ENCODE measurements at places on chromosomes 7 and 10.

- no peak for DNase-seq
Observed at GRCh38 chr10:112721080-112721698, 228.9 kb upstream of the TCF7L2 start.

DNA sequence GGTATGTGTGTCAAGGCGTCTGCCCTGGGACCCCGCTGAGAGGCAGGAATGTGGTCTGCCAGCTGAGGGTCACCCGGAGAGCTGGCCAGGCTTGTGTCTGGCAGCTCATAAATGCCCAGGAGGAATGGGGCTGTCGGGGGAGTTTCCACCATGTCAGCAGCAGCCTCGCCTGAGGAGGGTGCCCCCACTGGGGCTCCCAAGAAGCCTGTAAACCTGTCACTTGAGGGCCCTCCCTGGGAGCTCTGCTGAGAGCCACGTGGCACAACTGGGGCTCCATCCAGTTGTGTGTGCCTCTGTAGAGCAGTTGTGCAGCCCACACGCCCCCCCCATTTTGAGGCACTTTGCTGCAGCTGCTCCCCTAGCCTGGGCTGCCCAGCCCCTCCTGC lies 70.6 kb downstream of the NEURL1 start:
- DNase-seq, result no peak

DNA sequence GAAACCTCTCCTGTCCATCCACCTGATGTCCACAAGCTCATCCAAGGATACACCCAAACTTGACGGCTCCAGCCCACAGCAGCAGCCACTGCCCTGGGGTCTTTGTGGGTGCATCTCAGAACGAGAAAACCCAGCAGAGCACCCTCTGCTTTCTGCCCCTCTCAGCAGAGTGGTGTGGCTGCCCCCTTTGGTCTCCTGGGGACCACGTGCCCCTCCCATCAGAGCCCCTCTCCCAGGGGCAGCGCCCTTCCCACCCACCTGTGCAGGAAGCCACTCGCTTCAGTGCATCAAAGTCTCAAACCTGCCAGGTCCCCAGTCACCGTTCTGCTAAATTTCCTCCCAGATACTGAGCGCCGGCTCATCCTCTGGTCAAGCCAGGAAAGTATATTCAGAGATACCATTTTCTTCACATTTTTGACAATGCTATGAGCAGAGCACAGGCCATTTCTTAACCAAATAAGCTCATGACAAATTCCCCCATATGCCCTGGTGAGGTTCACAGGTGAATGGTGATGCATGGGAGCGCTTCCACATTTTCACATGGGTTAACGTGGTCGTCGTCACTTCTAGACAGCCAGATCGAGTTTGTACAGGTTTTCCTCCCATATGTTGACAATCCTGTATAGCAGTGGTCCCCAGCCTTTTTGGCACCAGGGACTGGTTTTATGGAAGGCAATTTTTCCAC lies 32.4 kb downstream of the CAMK2B start:
- no peak for DNase-seq

DNA sequence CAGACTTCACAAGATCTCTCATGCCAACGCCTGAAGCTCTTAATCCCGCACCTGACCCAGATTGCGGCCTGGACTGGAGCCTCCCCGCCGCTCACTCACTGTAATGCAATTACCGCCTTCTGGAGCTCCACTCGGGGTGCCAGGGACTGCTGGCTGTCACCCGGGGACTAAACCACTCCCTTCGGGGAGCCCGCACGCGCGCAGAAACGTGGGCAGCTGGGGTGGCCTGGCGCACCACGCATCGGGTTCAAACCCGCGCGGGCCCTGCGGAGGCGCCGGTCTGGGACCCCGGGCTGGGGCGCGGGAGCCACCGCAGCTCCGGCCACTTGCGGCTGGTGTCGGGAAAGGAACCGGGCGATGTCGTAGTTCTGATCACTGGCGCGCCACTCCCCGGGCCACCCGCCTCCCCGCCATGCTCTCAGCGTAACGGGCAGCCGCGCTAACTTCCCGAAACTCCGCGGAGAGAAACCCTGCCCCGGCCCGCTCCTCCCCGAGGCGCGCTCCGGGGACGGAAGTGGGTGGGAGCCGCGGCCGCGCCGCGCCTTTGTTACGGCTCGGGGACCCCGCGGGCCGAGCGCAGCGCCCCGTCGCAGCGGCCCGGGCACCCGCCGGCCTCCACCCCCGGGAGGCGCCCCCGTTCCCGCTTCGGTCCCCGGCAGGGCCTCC lies 100.3 kb upstream of the SVIL start:
- DNase-seq, result peak; percentile 44

DNA sequence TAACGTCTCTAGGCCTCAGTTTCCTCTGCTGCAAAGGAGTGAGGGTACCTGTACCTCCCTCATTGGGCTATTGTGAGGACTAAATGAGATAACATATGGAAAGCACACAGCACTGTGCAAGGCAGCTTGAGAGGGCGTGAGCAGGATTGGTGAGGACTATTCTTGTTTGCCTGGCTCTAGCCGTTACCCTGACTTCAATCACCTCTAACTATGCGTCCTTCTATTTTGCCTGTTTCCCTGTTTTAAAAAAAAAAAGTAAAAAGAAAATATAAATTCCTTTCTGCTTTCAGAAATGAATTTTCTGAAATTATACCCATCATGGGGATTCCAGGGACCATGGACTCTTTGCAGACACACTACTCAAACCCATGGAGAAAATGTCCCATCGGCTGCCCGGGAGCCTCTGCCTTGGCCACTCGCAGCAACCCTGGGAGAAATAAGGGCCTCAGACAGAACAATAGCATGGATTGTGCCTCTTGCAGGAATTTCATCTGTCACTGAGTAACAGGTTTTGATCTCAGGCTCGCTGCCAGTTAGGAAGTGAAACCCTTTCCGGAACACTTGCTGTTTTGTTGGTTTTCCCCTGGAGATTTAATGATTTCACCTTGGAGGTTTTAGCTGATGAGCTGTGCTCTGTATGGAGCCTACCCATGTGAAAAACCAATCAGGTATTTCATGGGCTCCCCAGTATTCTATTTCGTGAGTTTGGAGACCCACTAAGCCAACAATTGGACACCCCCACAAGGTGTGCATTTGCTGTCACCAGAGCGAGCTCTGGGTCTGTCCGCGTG lies 55.6 kb downstream of the STEAP1B start:
- DNase-seq, result no peak

- DNase-seq, result peak; percentile 99
Observed at GRCh38 chr10:112183329-112184051, at the start of gene GPAM. Gene GPAM, minus strand, starts transcription at chr10:112183765. Its CDS starts 1,981 bp downstream, at chr10:112181784.

DNA sequence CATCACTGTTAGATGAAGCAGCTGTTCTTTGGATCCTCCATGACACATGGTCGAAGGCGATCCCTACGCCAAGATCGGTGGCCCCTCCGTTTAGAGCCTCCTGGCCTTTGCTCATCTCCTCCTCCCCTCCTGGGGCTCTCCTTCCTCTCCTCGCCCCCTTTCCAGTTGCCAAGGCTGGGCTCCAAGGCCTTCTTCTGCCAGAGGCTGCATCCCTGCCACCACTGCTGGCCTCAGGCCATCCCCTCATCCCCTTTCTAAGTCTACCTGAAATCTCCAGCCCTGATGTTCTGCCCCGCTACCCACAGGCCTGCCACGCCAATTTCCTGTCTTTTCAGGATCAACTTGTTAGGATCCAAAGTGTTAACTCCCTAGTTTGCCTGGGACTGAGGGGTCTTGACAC lies 265.1 kb upstream of the ZMIZ1 start:
- DNase-seq, result no peak

- no peak for DNase-seq
Observed at GRCh38 chr7:149011491-149011890, 16.8 kb downstream of the PDIA4 start.

DNA sequence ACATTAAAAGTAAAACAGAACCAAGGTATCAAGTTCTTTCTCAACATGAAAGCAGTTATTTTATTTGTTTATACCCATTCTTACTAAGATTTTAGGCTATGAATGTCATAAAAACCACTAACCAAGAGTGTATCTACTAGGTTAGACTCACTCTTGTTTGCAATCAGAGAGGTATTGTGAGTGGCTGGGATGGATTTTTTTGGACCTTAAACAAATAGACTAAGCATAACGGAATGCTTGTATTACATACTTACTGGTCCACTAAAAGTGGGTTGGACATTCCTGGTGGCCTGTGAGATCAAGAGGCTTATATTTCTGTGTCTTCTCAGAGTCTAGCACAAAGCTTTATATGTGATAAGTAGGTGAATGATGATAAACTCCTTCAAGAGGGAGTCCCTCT lies 32.6 kb upstream of the CBLL1 start:
- no peak for DNase-seq

GRCh38 chr10:6610647-6611046 lies 30.6 kb upstream of the PRKCQ start:
- DNase-seq, result no peak

DNA sequence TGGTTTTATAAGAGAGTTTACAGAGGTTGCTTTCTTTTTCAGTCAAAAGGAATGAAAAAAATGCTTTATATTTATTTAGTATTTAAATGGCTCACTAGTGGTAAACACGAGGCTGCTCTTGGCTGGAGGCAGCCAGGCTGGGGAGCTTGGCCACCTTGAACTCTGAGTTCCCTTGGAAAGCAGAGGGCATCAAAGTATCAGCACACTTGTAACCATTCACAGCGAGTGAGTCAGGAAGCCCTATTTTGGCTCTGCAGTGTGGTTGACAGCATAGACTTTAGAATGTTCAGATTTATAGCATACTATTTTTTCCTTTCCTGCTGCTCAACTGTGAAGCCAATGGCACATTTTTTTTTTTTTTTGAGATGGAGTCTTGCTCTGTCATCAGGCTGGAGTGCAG lies 51.6 kb downstream of the CYCS start:
- no peak for DNase-seq

DNA sequence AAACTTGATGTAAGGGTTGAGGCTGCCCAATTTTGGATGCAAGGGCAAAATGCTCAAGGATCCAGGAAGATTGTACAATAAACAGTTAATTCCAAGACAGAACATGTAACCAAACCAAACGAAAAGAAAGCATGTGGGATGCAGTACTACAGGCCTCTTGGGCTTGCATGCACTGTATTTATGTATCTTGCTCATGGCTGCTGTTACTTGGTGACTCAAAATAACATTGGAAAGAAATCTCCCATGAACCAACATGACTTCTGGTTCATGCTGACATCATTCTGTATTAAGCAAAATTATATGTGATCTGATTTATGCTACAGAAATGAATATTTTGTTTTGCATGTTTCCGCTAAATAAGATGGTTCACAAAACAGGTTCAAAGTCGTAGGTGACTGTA lies 65.9 kb upstream of the FZD1 start:
- DNase-seq, result no peak

DNA sequence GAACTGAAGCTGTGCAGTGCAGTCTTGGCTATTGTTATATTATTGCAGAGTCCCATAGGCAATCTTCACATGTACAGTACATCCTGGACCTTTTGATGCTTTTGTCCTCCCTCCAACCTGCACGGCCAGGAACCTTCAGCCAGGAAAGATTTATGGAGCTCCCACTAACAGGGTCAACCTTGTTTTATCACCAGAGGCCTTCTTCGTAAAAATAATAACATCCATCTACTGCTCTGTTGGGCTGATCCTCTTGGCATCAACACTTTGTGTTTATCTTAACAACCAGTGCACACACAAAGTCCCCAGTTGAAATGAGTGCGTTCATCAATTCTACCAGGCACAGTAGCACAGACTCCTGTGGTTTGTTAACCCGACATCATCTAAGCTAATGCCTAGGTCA lies 72.4 kb downstream of the AGMO start:
- DNase-seq, result no peak

- DNase-seq, result peak; percentile 16
Observed at GRCh38 chr7:36487756-36488336, 98.2 kb downstream of the ANLN start.

- DNase-seq, result peak; percentile 57
Observed at GRCh38 chr10:92690211-92690914, 608 bp downstream of the HHEX start.

GRCh38 chr10:47261556-47261955 lies 38.4 kb upstream of the GDF10 start:
- no peak for DNase-seq

DNA sequence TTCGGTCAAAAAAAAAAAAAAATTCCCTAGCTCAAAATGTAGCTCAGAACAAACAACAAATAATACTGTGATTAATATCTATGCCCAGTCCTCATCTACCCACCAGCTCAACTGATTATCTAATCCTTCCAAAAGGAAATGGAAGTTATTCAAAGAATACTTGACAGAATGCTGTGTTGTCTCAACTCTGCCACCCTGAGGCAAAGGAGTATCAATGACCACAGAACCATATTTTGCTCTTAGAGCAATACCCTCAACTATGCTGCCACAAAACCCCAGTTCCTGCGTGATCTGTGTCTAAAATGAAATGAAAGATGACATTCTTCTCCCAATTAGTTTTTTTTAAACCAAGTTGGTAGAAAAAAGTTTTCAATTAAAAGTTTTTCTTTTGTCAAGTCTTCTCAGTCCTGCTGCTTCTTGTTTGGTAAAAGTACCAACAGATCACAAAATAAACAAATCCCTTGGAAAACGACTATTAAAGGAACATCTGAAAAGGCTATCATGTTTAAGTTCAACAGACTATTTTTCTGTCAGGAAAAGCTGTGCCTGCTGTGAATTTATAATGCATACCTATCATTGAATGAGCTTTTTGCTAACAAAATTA lies 21.6 kb downstream of the RBM28 start:
- DNase-seq, result no peak

GRCh38 chr10:14686356-14686755 lies 88.3 kb downstream of the FAM107B start:
- no peak for DNase-seq

GRCh38 chr7:134766779-134767519 lies 12.5 kb upstream of the CALD1 start:
- DNase-seq, result no peak

GRCh38 chr10:11797281-11797680 lies 25.9 kb upstream of the PROSER2 start:
- no peak for DNase-seq

- DNase-seq, result no peak
Observed at GRCh38 chr10:52855546-52856325, 83.2 kb upstream of the MBL2 start.

DNA sequence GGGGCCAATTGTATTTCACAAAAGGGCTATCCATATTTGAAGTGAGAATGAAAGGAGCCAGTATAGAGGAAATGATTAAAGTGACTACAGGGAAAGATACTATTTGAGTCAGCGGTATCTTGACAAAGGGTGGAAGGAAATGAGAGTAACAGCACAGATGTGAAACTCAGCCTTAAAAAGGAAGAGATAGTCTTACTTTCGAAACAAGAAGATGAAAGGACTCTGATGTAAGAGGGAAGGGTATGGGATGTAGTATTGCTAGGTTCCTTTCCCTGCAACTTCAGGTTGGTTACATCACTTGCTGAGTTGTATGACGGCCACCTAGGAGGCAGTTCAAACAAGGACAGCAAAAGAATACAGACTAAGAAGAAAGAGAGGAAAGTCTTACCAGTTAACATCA lies 13.7 kb downstream of the CISD1 start:
- DNase-seq, result peak; percentile 9
